Stimulated activated CD8-positive, alpha-beta memory T cell treated with anti-CD3 and anti-CD28 coated beads, Interleukin-15, amount 100 ng/mL, for 24 hours (primary cell): ENCODE measurements at places on chromosomes 2 and 18.

- no peak for DNase-seq
Measured at GRCh38 chr2:81324046-81324445, 1019.5 kb upstream of the LRRTM1 start.

- no peak for DNase-seq
Measured at GRCh38 chr18:44742718-44743311, 62.1 kb downstream of the SETBP1 start.

DNA sequence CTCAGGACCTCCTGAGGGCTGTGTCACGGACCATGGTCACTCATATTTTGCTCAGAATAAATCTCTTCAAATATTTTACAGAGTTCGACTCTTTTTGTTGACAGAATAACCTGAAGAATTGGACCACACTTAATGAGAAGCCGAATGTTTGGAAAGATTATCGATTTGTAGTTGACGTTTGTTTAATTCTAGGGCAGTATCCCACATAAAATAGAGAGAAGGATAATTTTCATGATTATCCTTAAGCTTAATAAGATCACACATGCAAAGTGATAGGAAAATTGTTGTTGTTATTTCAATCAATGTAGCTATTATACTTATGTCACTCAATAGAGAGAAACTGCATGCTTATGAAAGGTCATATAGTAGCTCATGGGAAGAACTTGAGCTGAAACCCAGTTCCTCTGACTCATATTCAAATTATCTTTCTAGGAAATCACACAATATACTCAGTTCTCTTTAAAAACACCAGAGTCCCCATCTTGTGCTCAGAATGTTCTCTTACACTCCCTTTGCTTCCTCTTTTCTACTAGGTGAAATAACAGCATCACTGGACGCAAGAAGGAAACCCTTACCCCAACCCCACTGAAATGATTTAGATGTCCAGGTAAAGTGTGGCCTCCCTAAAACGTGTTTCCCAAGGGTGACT, 982.1 kb downstream of the TSN start:
- no peak for DNase-seq

DNA sequence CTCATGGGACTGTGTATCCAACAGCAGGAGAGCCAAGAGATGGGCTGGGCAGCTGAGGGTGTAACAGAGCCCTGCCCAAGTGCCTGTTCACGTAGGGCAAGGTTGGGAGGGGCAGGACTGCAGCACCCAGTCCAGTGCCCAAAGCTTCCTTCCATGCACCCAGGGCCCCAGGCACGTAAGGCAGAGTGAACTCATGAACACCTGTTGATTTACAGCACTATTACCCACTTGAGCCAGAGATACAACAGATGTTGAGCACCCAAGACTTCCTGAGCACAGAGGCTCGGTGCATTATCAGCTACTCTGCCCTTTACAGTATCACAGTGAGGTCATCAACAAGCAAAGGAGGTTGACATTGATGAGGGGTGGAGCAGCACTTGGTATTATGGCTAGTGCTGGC, 50.2 kb upstream of the FHL2 start:
- DNase-seq: no peak

GRCh38 chr18:45667056-45667736, 51.9 kb downstream of the SLC14A2 start:
- no peak for DNase-seq

GRCh38 chr2:134500211-134500935, 218.4 kb downstream of the TMEM163 start:
- no peak for DNase-seq

- no peak for DNase-seq
Measured at GRCh38 chr18:62412231-62412979, 87.3 kb downstream of the TNFRSF11A start.

- no peak for DNase-seq
Measured at GRCh38 chr2:149841396-149841795, 253.8 kb upstream of the MMADHC start.

DNA sequence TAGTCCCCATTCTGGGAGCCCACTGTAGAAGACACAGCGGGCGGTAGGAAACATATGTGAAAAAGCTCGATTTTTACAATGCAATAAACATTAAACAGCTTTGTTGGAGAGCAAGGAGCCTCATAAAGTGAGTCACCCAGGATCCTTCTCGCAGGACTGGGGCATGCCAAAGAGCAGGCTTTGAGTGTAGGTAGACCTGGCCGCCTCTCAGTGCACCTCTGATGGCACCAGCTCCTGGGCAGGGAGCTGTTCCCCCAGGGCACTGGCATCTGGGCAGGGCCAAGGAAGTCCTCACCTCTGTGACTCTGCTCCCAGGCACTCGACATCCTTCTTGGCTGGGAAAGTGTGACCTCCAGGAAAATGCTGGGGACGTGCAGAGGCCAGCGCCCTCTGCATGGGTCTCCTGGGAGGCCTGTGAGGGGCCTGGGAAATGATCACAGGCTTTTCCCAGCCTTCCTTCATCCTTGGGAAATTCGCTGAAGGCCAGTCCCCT, 94.2 kb downstream of the POLR1A start:
- no peak for DNase-seq

- DNase-seq: no peak
Measured at GRCh38 chr2:226911932-226912331, 76.1 kb downstream of the RHBDD1 start.

GRCh38 chr2:74881626-74882298, 47.8 kb downstream of the HK2 start:
- no peak for DNase-seq

DNA sequence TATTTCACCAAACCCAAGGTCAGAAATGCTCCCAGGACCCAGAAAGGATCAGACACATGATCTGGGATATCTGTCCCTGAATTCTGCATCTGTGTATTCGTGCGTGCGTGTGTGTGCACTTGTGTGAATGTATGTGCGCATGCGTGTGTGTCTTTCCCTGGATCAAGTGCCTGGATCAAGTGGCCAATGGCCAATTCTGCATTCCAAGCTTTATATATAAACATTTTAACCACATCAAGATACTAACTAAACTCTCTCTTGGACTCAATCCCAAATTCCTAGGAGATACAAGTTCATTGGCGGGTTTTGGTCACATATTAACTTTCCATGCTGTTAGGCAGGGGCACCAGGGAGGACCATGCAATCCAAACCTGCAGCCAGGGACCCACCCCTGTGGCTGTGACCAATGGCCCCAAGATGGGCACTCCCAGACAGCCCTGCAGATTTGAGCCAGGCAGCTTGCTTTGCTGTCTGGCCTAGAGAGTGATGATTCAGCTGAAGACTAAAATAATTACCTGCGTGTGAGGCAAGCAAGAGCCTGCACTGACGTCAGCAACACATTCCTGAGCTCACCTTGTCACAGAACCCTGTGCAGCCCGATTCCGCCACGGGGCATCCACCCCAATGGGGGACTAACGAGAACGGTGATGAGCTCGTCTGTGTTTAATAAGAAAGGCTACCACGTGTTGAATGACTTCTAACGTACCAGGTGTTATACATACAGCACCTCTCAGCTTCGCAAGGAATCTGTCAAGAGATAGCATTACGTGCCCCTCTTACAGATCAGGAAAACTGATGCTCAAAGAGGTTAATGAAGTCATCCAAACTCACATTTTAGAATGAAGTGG, 45.3 kb upstream of the ROCK2 start:
- no peak for DNase-seq

DNA sequence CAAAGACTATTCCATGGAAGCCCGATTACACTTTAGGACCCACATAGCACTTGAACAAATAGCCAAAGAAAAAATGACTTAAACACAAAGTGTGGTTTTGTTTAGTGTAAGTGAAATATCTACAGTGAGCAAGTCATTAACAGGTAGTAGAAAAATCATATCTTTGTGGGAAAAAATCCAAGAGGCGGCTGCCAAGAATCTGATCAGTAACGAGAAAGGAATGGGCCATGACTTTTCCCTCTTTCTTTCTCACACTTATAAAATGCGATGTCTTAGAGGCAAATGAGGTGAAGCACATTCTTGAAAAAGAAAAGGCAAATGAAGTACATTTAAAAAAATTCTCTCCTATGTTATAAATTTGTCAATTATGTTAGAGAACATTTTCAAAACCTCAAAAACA, 12.9 kb upstream of the GEMIN6 start:
- DNase-seq: no peak

- DNase-seq: no peak
Measured at GRCh38 chr2:118813111-118813510, 34.3 kb downstream of the EN1 start.

DNA sequence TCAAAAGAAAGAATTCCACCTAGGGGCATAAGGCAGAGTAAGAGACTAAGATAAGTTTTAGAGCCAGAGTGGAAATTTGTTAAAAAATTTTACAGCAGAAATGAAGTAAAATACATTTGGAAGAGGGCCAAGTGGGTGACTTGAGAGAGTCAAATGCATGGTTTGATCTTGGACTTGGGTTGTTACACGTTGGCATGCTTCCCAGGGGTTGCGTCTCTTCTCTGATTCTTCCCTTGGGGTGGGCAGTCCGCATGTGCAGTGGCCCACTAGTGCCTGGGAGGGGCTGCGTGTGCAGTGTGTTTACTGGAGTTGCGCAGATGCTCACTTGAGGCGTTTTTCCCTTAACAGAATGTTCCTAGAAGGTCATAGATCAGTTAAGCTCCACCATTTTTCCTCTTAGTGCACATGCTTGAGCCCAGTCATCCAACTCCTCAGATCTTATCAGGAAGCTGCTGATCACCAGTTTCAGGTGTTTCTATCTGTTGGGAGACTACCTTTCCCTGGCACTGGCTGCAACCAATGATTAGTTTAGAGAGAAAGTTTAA, 13.1 kb downstream of the SEH1L start:
- DNase-seq: no peak

GRCh38 chr2:197209742-197210408, 100.7 kb downstream of the ANKRD44 start:
- DNase-seq: no peak

GRCh38 chr2:72999729-73000725, 71.5 kb downstream of the SFXN5 start:
- DNase-seq: no peak

GRCh38 chr2:207264310-207264709, 98.6 kb upstream of the KLF7 start:
- no peak for DNase-seq

GRCh38 chr2:220178991-220179695, 551.7 kb downstream of the SLC4A3 start:
- DNase-seq: no peak

GRCh38 chr2:634636-635388, 42.4 kb downstream of the TMEM18 start:
- no peak for DNase-seq

DNA sequence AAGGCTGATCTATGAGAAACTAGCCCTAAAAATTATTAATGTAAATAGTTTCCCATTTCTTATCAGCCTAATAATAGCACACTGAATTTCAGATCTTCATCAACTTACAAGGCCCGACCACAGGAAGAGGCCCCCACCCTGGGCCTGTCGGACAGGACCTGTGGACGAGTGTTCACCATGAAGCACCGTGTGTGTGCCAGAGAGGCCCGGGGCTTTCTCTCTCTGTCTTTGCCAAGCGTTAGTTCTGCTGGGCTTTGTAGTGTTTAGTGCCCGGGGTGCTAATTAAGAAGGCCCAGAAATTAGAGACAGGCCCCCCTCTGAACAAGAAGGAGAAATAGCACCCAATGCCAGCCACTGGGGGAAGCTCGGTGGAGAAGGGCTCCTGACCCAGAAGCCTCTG, 265.7 kb downstream of the TWIST2 start:
- DNase-seq: no peak

DNA sequence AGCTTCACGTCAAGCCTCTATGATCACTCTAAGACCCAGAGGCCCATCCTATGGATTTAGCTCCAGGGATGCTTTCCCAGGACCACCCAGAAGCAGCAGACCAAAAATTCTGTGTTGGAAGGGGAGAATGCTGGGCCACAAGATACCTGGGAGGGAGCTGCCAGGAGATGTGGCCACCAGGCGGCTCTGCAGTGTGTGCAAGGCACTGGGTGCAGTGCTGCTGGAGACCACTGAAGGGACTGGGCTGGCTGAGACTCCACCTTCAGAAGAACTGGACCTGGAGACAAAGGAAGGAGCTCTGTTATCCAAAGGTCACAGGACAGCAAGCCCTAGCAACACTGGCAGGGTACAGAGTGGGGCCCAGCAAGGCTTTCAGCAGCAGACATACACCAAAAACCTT, 34.0 kb downstream of the KANSL3 start:
- DNase-seq: no peak

DNA sequence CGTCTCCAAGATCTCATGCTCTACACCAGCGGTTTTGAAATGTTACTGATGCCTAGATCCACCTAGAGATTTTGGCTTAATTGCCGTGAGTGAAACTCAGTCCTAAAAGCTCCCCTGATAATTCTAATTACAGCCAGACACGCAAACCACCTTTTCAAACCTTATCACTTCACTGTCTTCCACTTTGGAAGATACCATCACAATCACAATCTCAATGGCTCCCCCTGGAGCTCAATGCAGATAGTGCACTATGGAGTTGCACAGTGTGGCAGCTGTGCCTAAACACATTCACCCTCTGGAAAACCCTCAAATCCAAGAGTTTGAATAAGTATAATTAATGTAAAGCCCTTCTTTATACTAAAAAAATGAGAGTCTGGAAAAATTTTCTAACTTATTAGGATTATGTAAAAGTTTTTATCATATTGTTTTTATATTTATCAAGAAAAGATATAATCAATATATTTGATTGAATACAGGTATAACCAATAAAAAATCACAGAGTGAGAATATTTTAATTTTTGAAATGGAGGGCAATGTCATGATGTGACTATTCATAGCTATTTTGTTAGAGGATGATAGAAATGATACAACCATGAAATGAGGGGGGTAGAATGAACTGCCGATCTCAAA, 102.9 kb upstream of the SLC8A1 start:
- peak; percentile 0 for DNase-seq

DNA sequence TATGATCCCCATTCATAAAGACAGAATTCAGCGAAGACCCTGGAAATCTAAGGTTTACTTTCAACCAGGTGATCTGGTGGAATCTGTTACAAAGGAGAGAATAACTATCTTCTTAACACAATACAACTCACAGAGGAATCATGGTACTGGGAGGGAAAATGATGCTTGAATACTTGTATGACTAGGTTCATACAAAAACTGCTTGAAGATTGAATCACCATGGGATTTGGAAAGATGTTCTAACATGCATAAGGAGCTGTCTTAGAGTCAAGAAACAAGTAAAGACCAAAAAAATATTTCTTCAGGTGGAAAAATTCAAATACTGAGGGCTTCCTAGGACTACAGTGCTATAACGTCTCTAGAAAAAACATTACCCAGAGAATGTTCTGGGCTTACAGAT, 32.2 kb downstream of the COL5A2 start:
- DNase-seq: no peak

- DNase-seq: no peak
Measured at GRCh38 chr2:189548666-189549448, 31.7 kb downstream of the SLC40A1 start.

- no peak for DNase-seq
Measured at GRCh38 chr2:23241121-23241520, 143.9 kb upstream of the KLHL29 start.

GRCh38 chr2:78035804-78036203, 513.6 kb upstream of the LRRTM4 start:
- no peak for DNase-seq

- peak; percentile 94 for DNase-seq
Measured at GRCh38 chr2:9423100-9423921, at the start of the genes CPSF3 and ITGB1BP1. CPSF3 (plus strand) TSS chr2:9423654; CDS start chr2:9423774, 120 bp downstream. ITGB1BP1 (minus strand) TSS chr2:9423528; CDS start chr2:9418697, 4,831 bp downstream.

GRCh38 chr2:189287982-189288521, 108.5 kb upstream of the COL5A2 start:
- DNase-seq: no peak

GRCh38 chr2:213640738-213641425, 356.6 kb downstream of the SPAG16 start:
- no peak for DNase-seq
